ENCODE measurements at places on chromosomes 3 and 15. TPM values are rescaled to one million over a fixed set of nuclear protein-coding genes. Genes with fewer than 3 reads are reported as not detected.

GRCh38 chr3:153138276-153139210 lies 23.5 kb upstream of the RAP2B start:
- DNase-seq: peak; percentile 98

THAP10 gene
- total RNA-seq: 5.9 TPM

DNA sequence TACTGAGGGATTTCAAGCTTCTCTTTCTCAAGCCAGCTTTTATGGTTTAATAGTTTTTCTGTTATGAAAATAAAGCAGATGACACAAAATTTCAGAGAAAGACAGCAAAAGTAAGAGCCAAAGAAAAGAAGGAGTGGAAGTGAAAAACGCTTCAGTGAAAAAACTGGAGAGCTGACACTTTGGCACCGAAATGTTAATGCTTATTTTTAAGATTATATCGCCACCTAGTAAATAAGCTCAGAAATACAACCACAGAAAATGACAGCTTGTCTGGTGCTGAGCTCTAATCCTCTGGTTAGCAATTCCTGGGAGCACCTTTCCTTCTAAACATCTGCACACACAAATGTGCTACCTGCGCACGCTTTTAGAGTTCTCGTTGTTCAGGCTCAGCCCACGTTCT lies 101.6 kb downstream of the ZPLD1 start:
- DNase-seq: peak; percentile 84

GABRR3 gene
- total RNA-seq: not detected

LMAN1L gene
- total RNA-seq: not detected

- DNase-seq: no peak
These were observed 69.0 kb downstream of the LINGO1 start for GRCh38 chr15:77563623-77564156.

DNA sequence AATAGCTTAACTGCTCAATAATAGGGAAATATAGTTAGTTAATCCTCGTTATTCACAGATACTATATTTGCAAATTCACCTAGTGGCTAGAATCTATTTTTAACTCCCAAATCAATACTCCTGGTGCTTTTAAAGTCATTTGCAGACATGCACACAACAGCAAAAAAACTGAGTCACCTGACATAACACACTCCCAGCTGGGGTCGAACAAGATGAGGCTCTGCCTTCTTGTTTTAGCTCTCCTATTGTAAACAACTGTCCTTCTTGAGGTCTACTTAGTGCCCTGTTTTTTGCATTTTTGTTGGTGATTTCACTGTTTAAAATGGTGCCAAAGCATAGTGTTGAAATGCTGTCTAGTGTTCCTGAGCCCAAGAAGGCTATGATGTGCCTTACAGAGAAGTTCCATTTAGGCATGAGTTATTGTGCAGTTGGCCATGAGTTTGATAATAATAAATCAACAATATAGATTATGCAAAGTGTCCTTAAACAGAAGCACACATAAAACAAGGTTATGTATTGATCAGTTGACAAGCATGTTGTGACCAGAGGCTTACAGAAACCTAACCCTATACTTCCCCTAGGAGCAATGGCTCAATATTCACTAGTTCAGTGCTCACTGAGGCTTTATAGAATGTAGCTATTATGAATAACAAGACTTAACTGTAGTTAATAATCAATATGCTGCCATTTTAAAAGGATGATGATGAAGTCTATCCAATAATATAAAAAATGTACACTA lies 18.6 kb downstream of the MAP3K13 start:
- no peak for DNase-seq

DNA sequence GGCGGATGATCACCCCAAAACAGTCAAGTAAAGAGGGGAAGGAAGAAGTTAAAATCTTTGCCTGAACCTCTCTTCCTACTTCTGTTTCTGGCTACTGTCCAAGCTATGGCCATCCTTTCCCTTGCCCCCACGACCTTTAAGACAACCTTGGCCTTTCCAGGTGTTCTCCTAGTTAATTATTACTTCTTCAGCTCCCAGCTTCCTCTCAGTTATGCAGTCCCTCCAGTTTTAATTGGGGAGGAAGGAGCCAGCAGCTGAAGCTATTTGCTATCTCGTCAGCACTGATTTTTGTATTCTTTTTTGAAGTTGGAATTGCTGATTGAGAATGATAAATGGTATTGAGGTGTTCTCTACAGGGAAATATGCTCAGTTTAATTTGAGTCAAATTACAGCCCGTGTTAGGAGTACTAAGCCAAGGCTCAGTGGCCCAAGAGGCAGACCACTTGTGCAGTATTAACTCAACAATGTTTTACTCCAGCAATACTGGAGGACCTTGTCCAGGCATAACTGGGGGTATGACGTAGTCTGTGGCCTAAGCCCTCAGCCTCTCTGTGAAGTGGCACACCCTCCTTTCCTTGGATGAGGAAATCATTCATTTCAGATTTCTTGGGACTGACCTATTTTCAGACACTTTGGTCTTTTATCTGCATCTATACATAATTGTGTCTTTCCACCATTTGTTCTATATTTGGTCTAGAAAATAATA lies 336.9 kb downstream of the SLC9A9 start:
- no peak for DNase-seq

HESX1 gene
- not detected for total RNA-seq

GRCh38 chr3:52195823-52196331 lies 2.1 kb upstream of the ALAS1 start:
- DNase-seq: peak; percentile 44

DNA sequence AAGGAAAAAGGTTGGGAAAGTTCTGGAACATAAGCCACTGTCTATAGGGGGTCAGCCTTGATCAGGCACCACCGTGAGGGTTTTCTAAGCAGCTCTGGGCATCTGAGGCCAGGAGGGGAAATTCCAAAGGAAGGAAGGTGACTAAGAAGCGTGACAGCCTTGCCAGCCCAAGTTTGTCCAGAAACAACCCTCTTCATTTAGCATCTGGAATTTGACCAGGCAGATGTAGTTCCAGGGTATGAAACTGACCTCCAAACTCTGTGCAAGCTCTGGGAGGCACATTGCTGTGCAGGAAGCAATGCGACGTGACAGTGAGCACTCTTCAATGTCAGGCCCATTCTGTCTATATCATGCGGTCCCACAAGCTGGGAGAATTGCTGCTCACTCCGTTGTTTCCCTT lies 85.4 kb upstream of the TPM1 start:
- peak; percentile 23 for DNase-seq

- no peak for DNase-seq
These were observed 234.2 kb downstream of the IL20RB start for GRCh38 chr3:137191951-137192350.

- DNase-seq: peak; percentile 94
These were observed 23.4 kb upstream of the PLOD2 start for GRCh38 chr3:146184241-146185015.

GRCh38 chr3:57949785-57950615 lies 58.2 kb upstream of the FLNB start:
- peak; percentile 59 for DNase-seq

DNA sequence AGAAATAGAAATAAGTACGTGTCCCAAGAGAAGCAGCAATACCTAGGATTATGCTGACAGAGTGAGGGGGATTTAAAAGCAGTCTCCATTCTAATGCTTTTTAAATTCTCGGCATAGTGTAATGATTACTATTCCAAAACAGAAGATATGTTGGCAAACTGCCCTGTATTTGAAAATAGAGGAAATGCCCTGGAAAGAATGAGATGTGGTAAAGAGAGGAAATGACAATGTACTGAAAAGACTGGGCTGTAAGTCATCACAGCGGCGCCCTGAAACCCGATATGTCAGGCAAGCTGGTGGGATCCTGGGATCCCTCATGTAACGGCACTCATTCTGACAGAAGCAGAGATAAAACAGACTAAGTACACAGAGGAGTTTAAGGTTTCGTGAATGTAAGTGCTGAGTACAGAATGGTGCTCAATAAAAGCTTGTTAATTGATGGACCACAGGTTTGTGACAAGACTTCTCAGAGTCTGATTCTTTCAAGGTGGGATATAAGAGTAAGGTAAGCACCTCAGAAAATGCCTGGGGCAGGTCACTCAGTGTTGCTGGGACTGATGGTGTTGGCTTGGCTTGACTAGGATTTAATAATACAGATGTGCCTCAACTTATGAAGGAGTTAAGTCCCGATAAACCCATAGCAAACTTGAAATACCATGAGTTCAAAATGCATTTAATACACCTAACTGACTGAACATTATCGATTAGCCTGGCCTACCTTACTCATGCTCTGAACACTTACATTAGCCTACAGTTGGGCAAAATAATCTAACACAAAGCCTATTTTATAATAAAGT lies 91.4 kb downstream of the NFKBIZ start:
- DNase-seq: peak; percentile 96

DNA sequence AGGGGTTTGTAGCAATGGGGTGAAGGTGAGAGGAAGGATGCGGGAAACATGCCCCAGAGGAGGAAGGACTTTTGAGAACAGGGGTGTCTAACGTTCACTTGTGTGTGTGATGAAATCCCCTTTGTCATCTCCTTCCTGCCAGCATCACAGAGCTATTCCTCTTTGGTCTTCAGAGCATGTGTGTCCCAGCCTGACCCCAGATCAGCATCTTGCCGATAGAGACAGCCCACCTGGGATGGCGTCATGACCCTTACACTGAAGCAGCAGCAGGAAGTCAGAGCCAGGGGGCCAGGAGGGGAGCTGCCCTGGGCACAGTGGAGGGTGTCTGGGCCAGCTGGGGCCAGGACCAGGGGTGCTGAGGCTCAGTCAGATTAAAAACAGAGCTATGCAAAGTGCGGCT lies 29.9 kb upstream of the GRIP2 start:
- DNase-seq: no peak

- no peak for DNase-seq
These were observed 196.6 kb downstream of the TPRG1 start for GRCh38 chr3:189368384-189368783.

GRCh38 chr3:25768851-25769250 lies 14.4 kb downstream of the NGLY1 start:
- DNase-seq: no peak

GRCh38 chr15:35669021-35669420 lies 123.1 kb upstream of the DPH6 start:
- no peak for DNase-seq

TRPM1 gene
- total RNA-seq: not detected

DNA sequence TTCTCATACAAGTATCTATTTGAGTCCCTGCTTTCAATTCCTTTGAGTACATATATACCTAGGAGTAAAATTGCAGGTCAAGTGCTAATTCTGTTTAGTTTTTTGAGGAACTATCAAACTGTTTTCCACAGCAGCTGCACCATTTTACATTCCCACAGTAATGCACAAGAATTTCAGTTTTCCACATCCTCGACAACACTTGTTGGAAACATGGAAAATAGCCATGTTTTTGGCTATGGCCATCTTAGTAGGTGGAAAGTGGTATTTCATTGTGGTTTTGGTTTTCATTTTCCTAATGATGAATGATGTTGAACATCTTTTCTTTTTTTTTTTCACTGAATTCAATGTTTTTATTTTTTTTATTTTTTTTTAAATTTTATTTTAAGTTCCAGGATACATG lies 44.4 kb upstream of the TNFAIP8L3 start:
- no peak for DNase-seq

GRCh38 chr3:117645561-117646242 lies 936.1 kb downstream of the TUSC7 start:
- no peak for DNase-seq

GRCh38 chr3:8827641-8828040 lies 58.2 kb upstream of the OXTR start:
- DNase-seq: no peak

DNA sequence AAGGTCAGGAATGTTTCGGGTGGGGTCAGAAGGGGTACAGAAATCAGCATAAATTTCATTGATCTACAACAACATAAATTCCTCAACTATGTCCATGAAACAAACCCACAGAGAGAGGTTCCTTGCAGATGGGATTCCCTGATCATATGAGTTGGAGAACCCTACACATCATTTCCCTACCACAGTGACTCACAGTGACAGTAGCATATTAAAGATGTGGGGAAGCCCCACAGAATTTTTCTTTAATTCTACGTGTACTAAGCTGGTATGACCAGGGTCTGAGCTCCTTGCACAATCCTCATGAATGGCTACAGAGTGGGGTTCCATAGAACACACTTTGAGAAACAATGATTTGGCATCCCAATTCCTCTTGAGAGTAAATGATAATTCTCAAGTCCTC lies 116.9 kb upstream of the RAD18 start:
- peak; percentile 78 for DNase-seq

- DNase-seq: peak; percentile 10
These were observed 113.5 kb downstream of the GMPS start for GRCh38 chr3:155983834-155984474.

- DNase-seq: no peak
These were observed 81.9 kb downstream of the LRRK1 start for GRCh38 chr15:101001056-101001455.

DNA sequence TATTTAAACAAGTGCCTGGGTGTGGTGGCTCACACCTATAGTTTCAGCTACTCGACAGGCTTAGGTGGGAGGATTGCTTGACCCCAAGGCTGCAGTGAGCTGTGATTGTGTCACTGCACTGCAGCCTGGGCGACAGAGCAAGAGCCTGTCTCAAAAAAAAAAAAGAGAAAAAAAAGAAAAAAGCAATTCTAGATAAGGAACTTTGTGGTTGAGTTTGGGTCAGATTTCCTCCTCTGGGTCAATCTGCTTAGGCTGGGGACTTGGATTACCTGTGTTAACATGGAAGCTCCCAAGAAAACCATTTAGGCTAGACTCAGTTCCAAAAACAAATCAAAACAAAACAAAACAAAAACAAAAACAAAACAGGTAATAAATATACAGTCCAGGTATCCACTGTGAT lies 50.0 kb downstream of the ITPR1 start:
- DNase-seq: no peak

Measured in PC-3 (cell line).